ENCODE measurements at places on chromosomes 11 and 22.
A peak's percentile ranks its signal among the peaks of the same experiment; 100 is the strongest.

GRCh38 chr11:96875712-96876111 is 485.9 kb downstream of the JRKL start:
- DNase-seq: no peak

GRCh38 chr22:44557064-44557748 is 59.2 kb upstream of the RTL6 start:
- DNase-seq: no peak

DNA sequence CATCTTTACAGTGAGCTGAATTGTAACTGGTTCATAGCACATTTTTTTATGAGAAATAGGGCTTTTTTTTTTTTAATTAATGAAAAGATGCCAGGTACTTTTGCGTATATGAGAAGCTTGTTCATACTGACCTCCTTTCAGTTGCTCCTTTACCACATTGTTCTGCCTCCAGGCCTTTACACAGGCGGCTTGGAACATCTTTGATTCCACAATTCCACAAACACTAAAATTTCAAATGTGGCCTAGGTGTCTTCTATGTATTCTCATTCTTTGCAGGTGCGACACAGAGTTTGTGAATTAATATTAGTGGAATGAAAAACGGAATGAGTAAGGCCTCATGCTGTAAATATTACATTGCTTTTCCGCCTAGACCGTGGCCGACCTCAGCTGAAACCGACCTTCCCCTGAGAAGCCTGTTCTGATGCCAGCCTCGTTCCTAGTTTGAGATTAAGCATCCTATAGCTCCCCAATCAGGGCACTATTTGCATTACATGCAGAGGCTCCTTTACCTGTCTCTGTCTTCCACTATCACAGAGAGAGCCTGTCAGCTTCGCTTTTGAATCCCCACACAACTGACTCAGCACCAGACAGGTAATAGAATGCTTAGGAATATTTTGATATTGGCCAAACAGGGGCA is 125.8 kb downstream of the LDLRAD3 start:
- no peak for DNase-seq

- no peak for DNase-seq
Observed at GRCh38 chr11:118401880-118402590, 629 bp downstream of the ATP5MG start.

DNA sequence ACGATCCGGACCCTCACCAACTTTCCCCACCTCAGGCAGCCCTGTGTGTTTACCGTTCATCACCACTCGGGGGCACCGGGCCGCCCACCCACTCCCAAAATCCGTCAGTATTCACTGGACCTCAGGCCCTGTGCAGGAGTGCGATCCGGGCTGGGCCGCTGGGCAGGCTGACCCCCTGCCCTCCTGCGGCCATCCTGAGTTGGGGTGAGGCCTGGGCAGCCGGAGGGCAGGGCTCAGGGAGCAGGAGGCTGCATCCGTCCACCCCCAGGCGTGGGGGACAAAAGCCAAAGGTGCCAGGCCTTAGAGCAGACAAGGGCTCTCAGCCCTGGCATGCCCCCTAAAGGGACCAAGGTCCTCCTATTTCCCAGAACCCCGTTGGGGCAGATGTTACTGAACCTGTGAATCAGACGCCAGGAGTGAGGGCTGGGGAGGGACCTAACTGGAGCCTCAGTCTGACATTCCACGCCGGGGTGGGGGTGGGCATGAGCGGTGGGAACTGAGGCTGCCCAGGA is 16.8 kb upstream of the TMEM191C start:
- DNase-seq: no peak

DNA sequence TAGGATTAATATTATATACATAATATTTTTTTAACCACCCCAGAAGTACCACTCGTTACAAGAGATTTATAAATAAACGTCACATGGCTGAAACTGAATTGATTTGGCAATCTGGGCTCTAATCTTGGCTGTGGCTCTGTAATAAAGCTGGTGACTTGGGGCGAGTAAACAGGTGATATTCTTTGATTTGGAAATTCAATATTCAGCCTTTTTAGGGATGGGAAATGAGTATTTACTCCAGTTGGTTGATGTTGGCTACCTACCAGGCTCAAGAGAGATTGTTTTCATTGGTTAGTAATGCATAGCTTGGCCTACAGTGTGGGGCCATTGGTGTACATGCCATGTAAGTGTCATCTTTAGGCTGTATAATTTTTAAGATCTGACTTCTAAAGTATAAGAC is 117.7 kb upstream of the SORL1-AS1 start:
- DNase-seq: no peak

- peak; percentile 53 for DNase-seq
Observed at GRCh38 chr11:118892514-118892913, 8.8 kb downstream of the CXCR5 start.

GRCh38 chr11:94956963-94957362 is 16.4 kb downstream of the CWC15 start:
- DNase-seq: no peak

- DNase-seq: no peak
Observed at GRCh38 chr22:40094485-40094884, 83.2 kb upstream of the TNRC6B start.

DNA sequence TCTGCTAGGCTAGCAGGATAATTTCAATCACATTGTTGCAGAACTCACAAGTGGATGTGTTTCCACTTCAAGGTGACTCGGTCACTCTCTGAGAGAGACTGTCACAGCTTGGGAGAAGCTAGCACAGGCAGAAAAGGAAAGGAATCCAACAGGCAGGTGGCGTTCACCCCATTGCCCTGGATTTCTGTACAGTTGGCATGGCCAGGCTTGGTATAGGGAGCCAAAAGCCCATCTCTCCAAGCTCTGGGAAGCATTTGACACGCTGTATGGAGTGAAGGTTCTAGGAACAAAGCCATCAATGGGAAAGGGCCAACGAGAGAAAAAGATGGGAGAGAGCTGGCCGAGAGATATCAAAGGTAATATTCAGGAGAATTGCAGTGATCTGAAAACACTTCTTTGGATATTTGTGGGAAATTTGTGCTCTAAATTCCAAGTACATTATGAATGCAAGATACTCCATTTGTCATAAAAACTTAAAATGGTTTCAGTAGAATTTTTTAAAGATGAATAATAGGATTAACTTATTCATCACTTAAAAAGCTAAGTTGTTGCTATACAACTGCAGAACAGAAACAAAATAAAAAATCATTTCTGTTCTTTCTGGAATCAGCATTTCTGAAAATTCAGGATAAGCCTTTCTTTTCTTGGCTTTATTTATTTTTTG is 223.5 kb upstream of the NTM start:
- DNase-seq: no peak

- no peak for DNase-seq
Observed at GRCh38 chr22:47091921-47092700, 329.7 kb downstream of the TBC1D22A start.

GRCh38 chr11:117996058-117996457 is 9.9 kb downstream of the IL10RA start:
- no peak for DNase-seq

DNA sequence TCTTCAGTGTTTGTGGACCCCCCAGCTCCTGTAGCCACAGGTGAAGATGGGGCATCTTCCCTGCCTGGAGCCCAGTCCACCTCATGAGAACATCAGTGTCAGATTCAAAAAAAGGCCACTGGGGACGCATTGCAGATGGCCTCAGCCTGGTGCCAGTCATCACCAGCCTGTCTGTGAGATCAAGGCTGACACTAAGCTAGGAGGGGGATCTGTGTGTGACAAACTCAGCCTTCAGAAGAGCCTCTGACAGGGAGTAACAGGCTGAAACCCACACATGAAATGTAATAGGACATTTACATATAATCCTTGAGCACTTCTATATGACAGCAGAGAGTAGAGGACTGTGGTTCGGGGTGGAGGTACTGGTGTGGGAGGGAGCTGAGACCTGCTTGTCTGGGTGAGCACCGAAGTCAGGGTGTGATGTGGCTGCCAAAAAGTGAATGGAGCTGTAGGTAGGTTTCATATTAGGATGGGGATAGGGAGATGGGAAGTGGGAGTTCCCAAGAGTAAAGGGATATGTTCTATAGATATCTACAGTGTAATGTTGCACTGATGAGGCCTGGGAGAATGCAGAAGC is 20.5 kb upstream of the CCDC134 start:
- no peak for DNase-seq

DNA sequence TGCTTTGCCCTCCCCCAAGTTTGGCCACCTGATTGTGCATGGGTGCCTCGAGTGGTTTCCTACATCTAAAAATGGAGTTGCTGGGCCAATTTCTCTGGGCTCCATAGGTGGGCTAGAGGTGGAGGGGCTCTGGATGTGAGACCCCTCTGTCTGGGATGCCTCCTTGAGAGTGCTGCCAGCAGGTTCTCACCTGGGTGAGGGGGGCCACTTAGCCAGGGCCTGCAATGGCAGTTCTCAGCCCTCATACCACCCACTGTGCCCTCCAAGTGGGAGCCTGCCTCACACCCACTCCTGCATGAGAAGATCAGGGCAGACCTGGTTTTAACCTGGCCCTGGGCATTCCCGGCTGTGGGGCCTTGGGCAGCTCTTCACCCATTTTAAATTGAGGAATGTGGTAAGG is 83.9 kb downstream of the CABIN1 start:
- DNase-seq: no peak

DNA sequence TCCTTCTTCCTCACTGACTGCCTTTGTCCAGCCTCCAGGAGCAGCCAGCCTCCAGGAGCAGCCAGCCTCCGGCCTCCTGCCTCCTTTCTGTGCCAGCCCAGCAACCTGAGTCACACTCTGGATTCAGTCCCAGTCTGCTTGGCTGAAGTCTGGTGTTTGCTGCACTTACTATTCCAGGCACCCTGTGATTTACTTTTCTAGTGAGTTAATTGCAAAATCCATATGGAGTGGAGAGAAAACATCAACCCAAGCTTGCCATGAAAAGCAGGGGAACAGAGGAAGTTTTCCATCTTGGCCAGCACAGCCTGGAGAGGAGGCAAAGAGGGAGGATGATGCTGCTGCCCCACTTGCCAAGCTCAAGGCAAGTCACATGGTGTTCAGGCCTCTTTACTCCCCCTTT is 400.5 kb downstream of the TENM4 start:
- no peak for DNase-seq

DNA sequence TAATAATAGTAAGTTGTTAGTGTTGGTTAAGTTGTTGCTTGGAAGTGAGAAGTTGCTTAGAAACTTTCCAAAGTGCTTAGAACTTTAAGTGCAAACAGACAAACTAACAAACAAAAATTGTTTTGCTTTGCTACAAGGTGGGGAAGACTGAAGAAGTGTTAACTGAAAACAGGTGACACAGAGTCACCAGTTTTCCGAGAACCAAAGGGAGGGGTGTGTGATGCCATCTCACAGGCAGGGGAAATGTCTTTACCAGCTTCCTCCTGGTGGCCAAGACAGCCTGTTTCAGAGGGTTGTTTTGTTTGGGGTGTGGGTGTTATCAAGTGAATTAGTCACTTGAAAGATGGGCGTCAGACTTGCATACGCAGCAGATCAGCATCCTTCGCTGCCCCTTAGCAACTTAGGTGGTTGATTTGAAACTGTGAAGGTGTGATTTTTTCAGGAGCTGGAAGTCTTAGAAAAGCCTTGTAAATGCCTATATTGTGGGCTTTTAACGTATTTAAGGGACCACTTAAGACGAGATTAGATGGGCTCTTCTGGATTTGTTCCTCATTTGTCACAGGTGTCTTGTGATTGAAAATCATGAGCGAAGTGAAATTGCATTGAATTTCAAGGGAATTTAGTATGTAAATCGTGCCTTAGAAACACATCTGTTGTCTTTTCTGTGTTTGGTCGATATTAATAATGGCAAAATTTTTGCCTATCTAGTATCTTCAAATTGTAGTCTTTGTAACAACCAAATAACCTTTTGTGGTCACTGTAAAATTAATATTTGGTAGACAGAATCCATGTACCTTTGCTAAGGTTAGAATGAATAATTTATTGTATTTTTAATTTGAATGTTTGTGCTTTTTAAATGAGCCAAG is 2.7 kb downstream of the NEAT1 start:
- DNase-seq: peak; percentile 72

DNA sequence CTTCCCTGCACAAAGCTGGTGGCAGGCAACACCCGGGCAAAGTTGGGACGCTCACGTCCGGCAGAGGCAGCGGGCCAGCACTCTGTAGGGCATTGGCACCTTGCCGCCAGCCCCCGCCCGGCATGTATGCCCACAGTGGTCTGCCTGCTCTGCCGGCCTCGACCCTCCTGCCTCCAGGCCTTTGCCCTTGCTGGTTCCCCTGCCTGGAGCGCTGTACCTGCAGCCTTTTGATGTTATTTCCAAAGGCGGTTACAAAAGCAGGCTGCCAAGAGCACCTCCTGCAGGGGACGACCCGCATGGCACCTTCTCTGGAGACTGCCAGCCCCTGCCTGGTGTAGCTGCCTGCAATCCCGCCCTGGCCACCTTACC is 56.5 kb upstream of the SHISAL1 start:
- no peak for DNase-seq

DNA sequence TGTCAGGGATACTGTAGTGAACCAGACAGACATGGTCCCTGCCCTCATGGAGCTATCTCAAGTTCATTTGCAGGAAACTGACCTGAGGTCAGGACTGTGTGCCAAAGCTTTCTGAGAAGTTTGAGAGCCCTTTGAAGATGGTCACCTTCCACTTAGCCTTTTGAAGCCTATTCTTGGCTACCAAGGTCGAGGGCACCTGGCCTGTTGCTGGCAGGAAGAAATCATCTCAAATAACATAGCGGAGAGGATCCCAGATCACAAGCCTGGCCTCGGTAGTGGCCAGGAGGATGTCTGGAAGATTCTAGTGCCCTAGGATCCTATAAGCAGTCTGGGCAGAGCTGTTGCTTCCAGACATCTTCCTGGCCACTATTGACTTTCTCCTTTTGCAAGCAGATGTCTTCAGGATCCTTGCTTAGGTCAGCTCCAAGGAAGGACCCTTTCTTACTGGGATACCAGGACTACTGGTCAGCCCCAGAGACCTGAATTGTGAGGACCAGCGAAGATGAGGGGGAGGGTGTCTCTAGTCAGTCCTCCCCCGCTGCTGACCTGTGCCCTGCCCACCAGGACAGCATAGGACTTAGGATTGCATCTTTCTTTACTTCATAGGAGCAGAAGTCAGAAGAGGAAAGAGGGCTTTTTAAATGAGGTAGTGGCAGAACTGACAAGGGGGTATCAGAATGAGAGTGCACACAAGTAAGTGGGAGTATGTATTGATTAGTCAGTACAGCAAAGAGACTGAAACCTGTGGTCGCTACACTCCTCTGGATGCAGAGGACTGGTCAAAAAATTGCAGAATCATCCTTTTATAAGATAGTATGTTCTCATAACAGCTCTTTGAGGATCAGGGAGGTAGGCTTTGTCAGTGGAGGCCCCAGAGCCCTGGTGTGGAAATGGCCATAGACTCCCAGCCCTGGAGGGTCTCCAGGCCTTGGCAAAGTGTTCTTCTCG is 94.8 kb downstream of the TEAD1 start:
- DNase-seq: no peak

GRCh38 chr22:37244922-37245722 is 1.1 kb upstream of the RAC2 start:
- DNase-seq: no peak

DNA sequence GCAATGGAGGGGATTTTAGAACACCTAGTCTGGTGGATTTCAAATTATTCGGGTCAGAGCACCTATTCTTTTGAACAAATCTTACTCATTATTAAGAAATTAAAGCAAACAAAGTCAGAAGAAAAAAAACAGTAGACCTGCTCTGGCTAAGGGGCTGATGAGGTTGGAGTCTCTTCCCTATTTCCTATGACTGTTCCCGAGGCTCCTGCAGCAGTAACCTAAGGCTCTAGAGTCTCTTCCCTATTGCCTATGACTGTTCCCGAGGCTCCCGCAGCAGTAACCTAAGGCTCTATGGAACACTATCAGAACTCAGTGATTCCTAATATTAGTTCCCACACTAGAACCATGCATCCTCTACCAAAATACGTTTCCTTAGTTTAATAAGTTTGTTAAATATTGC is 607.9 kb downstream of the NTM start:
- DNase-seq: no peak

- DNase-seq: no peak
Observed at GRCh38 chr22:26646158-26646557, 11.2 kb upstream of the MIAT start.

GRCh38 chr11:11985016-11985715 is 23.3 kb downstream of the DKK3 start:
- DNase-seq: no peak
